ENCODE measurements at places on chromosomes 3 and 15.

- DNase-seq: no peak
Observed at GRCh38 chr3:8197384-8197783, 304.2 kb upstream of the LMCD1 start.

DNA sequence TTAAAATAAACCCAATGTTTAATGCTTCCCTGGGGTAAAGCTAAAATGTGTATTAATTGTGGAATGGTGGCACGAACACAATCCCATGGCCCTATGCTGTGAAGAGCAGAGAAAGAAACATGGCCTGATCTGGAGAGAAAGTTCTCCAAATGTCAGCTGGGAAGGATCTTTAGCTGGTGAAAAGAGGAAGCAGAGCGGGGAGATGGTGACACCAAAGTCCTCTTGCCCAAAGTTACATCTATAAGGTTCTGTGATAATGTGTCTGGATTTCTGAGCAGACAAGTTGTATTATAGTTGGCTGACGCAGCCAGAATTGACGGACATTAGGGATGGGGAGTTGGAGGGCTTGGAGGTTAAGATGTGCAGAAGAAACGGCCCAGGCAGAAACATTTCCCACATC lies 196.2 kb downstream of the CHST2 start:
- no peak for DNase-seq

- DNase-seq: no peak
Observed at GRCh38 chr3:9615003-9615628, 34.2 kb upstream of the MTMR14 start.

DNA sequence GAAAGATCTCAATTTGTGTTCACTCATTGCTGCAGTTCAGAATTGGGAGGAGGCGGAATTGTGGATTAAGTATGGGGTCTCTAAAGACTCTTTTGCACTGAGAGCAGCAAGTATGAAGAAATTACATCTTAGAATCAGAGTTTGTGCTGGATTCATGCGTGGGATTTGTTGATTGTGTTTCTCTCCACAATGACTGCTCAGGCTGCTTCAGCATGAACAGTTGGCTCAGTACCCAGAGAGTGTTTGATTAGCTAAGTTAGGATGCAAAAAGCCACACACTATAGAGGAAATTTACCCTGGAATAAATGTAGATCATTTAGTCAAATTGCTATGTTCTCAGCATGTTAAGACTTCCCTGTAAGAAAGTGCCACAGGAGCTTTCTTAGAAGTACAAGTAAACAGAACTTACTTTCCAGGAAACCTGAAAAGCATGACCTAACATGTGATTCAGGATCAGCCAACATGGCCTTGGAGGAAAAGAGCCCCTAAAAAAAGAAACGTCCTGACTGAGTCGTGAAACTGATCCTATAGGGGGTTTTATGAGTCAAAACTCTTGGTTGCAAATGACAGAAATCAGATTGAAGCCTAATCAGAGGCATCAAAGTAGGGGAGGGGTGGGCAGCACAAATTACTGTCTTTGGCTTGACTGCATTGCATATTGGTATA lies 32.6 kb downstream of the HHLA2 start:
- no peak for DNase-seq

DNA sequence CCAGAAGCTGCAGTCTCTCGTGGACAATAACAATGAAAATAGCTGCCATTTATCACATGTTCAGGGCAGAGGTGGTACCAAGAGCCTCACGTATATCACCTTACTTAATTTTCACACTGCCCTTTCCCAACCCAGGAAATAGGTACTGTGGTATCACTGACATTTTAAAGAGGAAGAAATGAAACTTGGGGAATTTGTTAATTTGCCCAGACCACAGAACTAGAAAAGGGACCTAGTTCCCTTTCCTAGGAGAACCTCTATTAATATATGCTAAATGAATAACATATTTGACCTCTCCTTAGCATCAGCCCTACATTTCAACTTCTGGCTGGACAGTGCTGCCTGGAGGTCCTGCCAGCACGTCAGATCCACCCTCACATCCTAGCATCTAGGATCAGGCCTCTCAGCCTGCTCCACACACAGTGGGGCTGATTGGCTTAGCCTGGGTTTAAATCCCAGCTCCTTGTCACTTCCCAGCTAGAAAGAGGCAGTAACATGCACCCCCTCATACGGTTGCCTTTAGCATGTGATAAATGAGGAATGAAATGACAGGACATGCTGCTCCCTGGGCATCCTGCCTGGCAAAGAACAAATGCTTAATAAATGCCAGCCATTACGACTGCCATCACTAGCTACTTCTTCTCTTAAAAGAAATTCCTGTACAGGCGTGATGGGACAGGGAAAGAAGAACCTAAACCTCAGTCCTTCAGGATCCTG lies 95.1 kb upstream of the TNFAIP8L3 start:
- DNase-seq: no peak

DNA sequence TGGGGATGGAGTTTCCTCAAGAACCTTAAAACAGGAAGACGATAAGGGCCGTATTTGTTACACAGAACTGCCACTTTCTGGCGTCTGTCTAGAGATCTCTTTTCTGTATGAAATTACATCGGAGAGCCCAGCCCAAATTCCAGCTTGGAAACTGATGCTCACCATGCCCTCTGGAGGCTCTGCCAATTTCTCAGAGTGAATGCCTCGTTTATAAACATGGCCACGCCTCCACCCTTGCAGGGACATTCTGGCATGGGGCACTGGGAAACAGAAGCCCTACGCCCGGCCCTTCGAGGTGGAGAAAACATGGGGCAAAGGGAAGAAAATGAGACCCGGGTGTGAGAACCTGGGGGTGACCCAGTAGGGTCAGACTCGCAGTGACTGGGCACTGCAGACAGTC lies 53.4 kb upstream of the SEC13 start:
- DNase-seq: no peak

GRCh38 chr3:146134348-146135117 lies 26.5 kb downstream of the PLOD2 start:
- no peak for DNase-seq

GRCh38 chr3:14634763-14635400 lies 16.7 kb upstream of the CCDC174 start:
- DNase-seq: no peak

- DNase-seq: no peak
Observed at GRCh38 chr15:62992302-62992701, 50.2 kb upstream of the TPM1 start.

GRCh38 chr3:52247409-52248164 lies 2.0 kb downstream of the PPM1M start:
- no peak for DNase-seq

GRCh38 chr3:193782276-193782647 lies 189.3 kb downstream of the OPA1 start:
- DNase-seq: no peak

DNA sequence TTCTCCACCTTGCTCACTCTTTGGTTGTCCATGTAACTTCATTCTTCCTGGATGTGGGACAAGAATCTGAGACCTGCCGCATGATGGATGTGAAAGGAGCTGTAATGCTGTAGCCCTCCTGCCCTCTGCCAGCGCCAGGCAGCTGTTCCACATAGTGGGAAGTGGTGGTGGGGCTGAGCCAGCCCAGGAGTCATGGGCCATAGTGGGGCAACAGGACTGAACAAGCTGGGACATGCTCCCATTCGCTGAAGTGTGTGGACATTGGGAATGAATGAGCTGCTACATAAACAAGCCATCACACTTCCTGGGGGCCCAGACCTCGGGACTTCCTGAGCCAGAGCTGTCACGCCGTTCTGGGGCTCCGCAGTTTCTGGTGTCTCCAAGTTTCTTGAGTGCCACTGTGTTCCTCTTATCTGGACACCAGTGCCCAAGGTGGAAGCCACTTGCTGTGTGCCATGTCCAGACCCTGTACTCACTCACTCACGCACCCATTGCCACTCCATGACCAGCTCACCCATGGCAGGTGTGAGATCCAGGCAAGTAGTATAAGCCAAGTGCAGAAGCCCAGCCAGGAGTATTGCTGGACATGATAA lies 624.3 kb upstream of the EPHA6 start:
- DNase-seq: no peak

- no peak for DNase-seq
Observed at GRCh38 chr3:61221759-61222362, 29.4 kb downstream of the FHIT start.

DNA sequence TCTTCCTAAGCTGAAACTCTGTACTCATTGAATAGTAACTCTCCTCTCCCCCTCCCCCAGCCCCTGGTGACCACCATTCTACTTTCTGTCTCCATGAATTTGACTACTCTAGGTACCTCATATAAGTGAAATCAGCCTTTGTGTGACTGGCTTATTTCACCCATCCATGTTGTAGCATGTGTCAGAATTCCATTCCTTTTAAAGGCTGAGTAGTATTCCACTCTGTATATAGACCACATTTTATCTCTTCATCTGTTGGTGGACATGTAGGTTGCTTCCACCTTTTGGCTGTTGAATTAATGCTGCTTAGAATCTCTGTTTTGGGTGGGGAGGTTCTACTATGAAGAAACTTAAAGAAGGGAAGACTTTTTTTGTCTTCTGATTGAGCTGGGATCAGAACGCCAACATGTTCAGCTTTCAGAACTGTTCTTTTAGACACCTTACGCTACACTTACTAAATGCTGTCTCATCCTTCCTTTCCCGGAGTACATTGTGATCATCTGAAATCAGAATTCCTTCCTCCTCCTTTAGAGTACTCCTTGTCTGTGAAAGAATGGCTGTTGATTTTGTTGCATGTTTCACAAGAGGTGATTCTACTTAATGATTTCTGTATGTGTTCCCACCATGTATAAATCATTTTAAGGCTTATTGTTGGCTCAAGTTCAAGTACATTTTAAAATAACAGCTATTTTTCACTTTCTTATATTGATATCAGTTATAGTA lies 50.3 kb downstream of the MRPS25 start:
- DNase-seq: no peak

- DNase-seq: no peak
Observed at GRCh38 chr3:128879991-128880390, 571 bp downstream of the ACAD9 start.

DNA sequence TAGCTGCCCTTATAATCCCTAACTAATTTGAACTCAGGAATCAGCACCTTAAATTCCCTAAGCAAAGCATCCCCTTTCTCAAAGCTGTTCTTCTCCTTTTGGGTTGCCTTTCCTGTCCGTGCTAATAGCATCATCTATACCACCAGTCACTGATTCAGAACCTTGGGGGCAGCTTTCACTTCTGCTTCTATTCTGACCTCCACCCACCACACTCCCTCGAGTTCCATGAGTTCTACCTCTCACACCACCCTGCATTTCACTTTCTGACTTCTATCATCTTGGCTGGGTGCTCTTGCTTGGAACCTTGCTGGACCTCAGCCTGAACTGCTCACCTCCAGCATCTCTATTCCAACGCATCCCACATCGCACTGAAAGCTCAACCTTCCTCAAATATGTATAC lies 55.4 kb upstream of the KCNMB2 start:
- DNase-seq: no peak

GRCh38 chr3:122964811-122965210 lies 62.8 kb downstream of the SEMA5B start:
- DNase-seq: no peak

- no peak for DNase-seq
Observed at GRCh38 chr15:29942143-29942542, 119.9 kb upstream of the TJP1 start.

GRCh38 chr15:69781411-69782125 lies 316.1 kb downstream of the TLE3 start:
- DNase-seq: no peak

- DNase-seq: no peak
Observed at GRCh38 chr3:165635791-165636683, 201.2 kb downstream of the BCHE start.

DNA sequence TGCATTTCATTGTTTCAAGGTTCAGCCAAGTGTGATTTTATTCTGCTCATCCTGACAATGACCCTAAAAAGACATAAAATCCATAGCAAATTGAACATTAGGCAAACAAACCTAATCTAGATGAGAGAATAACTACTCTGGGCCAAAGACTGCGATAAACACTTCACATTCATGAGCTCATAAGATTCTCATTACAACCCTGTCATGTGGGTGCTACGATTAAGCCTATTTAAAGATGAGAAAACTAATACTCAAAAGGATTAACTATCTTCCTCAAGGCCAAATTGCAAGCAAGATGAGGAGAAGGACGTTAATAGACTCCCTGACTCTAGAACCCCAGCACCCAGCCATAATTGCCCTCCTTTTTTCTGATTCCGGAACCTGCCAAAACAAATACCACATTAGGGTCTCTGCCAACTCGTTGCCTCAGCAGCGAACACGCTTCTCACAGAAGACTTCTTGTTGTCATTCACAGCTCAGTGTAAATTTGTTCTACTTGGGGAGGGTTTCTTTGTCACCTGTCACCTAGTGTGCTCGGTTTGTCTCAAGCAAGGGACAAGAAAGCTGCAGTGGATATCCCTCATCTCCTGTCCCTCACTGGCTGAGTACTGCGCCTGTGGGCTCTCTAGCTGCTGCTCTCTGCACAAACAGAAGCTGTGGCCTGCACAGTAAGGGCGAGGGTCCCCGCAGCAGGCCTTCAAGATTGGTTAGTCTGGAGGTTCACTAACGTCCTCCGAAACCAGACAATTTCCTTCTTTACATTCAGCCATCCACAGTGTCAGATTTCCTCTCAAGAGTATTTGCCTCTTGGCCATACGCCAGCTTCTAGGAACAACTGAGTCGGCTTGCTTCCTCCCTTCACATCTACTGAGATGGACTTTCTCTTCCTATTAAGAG lies 200.0 kb upstream of the UBE2E2 start:
- DNase-seq: no peak

DNA sequence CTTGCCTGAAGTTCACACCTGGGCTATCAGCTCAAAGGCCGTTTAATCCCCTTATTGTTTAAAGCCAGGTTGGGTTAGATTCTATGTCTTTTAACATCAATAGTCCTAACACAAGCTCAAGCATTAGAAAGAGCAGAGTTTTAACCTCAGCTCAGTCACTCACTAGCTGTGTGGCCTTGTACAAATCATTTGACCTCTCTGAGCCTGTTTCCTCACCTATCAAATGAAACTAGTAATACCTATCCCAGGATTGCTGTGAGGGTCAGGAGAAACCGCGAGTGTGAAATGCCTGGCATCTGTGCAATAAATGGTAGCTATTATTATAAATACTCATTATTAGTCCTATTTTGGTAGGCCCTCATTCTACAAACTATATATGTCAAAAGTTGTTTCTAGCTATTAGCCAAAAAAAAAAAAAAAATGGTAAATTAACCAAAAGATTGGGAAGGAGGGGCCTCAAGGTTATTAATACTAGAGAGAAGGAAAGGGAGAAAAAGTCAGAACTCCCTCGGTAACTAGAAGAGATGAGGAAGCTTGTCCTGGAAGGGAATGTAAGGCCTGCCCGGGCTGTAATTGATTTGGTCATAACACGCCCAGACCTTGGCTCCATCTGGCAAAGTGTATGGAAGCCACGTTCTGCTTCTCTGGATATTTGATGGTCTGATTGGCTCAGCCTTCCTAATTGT lies 510.5 kb upstream of the PROK2 start:
- no peak for DNase-seq
